ENCODE measurements at places on chromosomes 1 and 21.

GRCh38 chr1:230752407-230752806, 5.2 kb downstream of the CAPN9 start:
- no peak for DNase-seq

- DNase-seq = no peak
Observed at GRCh38 chr1:54456361-54456760, 50.2 kb upstream of the SSBP3 start.

DNA sequence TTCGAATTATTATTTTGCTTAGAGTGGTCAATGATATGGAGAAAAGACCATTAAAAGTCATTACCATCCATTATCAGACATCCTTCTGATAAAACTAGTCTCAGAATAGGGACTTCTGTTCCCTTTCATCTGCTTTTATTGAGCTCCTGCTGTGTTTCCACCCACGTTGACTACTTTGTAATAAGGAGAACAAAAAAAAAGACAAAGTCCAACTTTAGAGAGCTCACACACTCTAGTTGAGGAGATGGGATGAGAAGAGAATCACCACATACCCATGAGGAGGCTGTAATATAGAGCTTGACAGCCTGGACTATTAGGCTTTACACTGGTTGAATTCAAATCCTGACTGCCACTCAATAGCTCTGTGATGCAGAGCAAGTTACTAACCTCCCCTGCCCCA, 27.8 kb upstream of the ALDH9A1 start:
- no peak for DNase-seq

DNA sequence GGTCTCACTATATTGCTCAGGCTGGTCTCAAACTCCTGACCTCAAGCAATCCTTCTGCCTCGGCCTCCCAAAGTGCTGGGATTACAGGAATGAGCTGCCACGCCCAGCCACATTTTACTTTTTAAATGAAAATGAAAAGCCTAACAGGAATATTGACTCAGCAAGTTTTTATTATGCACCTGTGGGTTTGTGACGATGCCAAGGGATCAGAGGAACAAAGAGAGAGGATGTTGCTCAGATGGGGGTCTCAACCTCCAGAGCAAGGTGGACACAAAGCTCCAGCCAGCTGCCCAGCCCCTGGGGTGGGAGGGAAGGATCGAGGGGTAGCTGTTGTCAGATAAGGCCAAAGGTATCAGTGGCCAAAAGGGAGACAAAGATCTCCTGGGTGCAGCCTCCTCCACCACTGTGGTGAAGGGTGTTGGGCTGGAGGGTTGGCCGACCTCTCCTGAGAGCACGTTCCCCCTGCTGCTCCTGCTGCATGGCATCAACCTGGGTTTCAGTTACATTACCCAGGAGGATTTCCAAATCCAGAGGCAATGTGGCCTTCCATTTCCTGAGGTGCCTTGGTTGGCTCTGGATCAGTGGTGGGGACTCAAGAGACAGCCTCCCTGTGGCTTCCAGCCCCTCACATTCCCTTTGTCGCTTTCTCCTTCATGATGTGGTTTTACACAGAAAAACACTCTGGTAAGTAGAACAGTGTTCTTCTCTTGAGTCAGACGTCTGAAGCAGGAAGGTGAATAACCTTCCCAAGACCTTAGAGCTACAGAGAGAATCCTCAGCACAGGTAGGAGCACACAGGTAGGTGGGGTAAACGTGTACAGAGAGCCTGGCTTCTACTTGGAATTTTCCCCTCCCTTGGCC, 34.2 kb downstream of the ZNF496 start:
- DNase-seq = no peak

DNA sequence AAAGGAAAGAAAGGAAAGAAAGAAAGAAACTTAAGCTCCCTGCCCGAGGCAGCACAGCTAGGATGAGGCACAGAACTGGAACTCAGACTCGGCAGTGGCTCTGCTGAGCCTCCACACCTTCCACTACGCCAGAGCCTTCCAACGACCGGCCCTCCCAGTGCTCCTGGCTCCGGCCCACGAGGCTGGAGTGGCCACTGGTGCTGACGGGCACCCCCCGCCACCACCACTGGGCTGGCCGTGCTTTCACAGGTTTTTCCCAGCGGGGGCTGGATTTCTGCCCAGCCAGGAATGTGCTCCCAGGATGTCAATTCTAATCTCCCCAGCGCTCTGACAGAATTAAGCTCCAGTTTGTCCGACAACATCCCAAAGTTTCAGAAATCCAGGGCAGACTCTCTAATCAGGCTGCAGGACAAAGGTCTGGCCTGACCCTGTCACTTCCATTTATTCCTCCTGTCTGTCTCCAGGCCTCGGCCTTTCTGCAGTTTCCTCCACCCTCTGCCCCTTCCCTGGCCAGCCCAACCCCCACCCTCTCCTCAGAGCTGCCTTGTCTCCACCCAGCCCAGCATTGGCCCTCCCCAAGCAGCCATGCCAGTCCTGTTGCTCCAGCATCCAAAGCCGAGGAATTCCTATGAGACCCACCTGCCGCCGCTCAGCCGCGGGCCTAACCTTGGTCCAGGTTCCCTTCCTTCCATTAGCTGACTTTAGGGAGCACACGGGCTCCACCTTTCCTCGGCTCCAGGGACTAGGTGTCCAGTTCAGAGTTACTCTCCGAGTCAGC, 81.9 kb downstream of the CASZ1 start:
- DNase-seq = peak; percentile 82

DNA sequence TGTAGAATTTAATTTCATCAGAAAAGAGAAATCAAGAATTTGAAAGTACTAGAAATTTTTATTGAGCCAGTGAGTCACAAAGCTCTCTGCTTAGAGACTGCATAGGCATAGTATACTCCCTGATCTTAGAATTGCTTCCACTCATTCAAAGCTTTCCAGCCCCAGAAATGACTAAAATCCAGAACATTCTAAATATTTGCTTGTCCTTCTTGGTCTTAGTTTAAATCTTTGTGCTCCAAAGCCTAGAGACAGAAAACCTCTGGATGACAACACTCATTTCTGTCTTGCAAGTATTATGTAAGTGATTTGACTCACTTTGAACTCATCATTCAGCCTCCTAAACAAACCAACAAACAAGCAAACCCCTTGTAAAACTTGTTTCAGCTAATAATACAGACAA, 74.2 kb downstream of the PTPRC start:
- DNase-seq = no peak

DNA sequence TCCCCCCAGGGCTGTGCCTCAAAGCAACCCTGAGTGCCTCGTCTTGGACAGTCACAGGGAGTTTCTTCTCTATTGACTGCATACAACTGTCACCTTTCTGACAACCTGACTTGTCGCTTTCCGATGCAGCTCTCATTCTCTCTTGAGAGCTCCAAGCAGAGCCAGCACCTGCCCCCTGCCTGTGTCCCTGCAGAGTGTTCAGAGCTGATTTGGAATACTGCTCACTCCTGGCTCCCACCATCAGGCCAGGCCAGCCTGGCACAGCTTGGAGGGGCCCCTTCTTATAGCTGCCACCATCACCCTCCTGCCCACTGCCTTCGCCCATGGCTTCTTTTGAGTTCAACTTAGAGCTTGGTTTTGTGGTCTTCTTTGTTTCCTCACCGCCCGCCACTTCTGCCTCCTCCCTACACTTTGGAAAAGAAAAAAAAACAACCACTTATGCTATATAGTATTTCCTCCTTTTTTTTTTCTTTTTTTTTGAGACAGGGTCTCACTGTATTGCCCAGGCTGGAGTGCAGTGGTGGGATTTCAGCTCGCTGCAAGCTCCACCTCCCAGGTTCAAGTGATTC, 12.3 kb downstream of the NCF2 start:
- no peak for DNase-seq

DNA sequence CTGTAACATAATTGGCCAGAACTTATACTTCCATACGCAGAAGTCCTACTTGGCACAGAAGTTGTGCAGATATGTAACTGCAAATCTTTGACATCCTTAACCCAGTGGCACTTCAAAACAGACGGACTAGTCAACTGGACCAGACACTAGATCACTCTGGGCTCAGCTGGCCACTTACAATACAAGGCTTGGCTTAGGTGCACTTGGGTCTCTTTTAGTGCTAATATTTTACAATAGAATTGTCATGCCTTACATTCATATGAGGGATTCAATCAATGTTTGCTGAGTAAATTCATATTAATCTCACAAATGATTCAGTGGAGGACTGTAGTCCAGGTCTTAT, 20.1 kb downstream of the XKR8 start:
- no peak for DNase-seq

GRCh38 chr1:46110521-46110920, 21.9 kb downstream of the PIK3R3 start:
- no peak for DNase-seq

DNA sequence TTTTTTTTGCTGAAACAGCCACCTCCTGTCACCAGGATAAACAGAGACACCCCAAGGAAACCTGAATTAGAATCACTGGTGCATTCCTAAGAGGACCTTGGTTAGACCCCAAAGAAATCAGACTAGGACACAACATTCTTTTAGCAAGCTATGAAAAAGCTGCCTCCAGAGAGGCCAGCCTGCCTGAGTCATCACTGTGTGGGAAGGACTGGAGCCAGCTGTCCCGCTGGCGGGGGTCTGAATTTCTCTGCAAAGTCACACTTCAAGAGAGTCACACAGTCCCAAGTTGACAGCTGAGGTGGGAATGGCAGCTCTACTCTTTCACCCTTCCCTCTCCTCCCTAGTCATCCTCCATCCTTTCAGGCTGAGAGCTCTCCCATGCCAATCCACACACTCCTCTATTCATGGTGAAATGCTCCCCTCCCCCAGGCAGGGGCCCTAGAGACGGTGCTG, 405.0 kb upstream of the POU3F1 start:
- DNase-seq = no peak

GRCh38 chr1:209884249-209884648, 53.8 kb upstream of the SYT14 start:
- no peak for DNase-seq

Data from heart left ventricle (tissue), 16 donors.